ENCODE measurements at places on chromosomes 12 and 14.

DNA sequence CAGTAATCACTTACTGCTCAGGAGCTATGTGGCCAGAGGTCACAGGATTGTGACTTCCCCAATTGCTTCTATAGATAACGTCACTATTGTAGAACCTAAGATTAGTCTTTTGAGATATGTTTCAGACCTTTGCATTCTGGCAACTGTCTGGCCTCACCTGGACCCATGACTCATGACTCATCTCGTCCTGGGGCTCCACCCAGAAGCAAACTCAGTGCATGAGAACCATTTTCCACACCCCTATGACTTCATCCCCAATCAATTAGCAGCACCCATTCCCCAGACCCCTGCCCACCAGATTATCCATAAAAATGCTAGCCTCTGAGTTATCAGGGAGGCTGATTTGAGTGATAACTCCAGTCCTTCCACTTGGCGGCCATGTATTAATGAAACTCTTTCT is 186.9 kb downstream of the EMP1 start:
- DNase-seq: no peak

- DNase-seq: no peak
These were observed 2.9 kb downstream of the CAMKK2 start for GRCh38 chr12:121293603-121294002.

GRCh38 chr14:44897041-44897844 is 64.5 kb downstream of the KLHL28 start:
- DNase-seq: peak; percentile 41

- no peak for DNase-seq
These were observed 40.4 kb downstream of the P2RX4 start for GRCh38 chr12:121250359-121250758.

DNA sequence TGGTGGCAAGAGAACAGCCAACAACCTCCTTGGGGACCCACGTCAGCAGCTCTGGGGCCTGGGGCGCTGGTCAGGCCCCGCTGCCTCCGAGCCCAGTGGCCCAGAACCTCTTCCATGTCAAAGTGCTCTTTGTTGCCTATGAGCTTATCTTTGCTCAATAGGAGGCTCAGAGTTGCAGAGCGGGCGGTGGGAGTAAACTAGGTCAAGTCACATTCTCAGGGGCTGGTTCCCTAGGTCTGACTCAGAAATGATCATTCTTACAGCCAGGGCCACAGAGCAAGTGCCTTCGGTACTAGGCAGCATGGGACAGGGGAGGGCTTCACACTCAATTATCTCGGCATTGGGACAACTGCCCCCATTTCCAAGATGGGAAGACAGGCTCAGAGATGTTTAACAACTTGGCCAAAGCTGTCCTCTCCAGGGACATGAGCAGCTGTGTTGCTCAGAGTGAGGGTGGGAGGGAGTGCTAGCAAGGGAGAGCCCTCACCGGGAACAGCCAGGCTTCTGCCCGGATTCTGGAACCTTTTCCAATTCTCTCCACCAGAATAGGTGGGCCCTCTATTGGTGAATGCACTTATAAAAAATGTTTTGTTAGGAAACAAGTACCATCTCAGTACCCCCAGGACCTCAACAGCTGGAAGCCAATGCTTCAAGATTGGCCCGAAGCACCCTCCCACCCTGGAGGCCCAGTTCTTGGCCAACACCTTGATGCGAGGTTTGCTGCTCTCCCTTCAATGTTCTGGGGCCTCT is 11.9 kb downstream of the SLC25A29 start:
- no peak for DNase-seq
